Right renal pelvis (tissue), 4 donors: ENCODE measurements at places on chromosomes 11 and 22. TPM values are rescaled to one million over a fixed set of nuclear protein-coding genes. Genes with fewer than 3 reads are reported as not detected.

DNA sequence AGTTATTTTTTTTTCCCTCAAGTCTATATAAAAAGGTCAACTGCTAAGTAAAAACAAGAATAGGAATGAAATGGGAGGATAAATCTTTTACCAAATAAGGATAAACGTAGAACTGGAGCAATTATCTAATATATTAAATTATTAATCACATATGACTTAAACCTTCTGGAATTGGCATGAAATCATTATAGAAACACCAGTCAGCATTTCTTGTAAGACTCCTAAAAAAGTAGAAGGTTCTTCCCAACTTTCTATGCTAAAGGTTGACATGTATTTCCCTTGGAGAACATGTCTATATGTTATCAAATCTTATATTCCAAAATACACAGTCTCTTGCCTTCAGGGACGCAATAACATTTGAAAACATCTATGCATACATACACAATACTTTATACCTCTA lies 143.2 kb downstream of the SBF2 start:
- DNase-seq: no peak

GRCh38 chr11:123526027-123526805 lies 96.1 kb downstream of the GRAMD1B start:
- DNase-seq: no peak

DNA sequence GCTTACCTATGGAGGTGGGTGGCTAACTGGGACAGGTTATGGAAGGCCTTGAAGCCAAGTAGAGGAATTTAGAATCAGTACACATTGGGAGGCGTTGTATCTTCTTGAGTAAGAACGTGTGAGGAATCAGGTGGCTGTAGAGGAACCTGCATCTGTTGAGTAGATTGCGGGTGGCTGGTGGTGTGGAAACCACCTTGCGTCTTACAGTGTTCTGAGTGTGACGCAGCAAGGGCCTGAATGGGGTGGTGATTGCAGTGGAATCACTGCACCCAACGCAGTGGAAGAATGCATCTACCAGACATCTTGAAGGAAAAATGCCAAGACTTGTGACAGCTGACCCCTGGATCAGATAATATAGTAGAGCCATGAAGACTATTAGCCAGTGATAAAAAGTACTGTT lies 110.8 kb upstream of the NNMT start:
- DNase-seq: no peak

- no peak for DNase-seq
Observed at GRCh38 chr11:34604145-34604544, 16.7 kb upstream of the EHF start.

DNA sequence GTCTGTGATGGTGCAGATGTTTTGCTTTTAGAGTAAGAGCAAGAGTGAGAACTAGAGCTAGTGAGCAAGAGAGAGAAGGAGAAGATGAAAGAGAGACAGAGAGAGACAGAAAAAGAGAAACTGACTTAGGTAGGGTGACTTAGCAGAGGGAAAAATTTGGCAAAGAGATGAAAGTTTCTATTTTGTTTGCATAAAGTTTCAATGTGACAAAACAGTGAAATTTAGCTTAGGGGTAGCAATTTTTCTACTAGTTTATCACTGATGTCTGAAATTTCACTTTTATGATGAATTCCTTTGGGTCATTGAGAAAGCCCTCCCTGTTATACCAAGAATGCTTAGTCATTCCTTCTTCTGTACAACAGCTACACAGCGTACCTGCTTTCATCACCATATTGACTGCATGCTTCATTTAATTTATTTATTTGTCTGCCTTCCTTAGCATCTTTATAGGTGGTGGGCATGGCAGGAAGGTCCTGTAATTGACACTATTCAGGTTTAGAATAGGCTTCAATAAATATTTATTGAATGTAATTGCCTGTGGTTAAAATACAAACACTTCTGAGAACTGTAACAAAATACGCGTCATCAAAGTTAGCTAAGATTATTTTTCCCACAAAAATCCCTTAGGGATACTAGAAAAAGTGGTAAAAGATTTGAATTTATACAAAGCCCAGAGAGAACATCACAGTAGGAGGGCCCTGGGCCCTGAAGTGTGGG lies 19.9 kb upstream of the CTSC start:
- no peak for DNase-seq

The JAML gene
- polyA plus RNA-seq: 2.6 TPM

DNA sequence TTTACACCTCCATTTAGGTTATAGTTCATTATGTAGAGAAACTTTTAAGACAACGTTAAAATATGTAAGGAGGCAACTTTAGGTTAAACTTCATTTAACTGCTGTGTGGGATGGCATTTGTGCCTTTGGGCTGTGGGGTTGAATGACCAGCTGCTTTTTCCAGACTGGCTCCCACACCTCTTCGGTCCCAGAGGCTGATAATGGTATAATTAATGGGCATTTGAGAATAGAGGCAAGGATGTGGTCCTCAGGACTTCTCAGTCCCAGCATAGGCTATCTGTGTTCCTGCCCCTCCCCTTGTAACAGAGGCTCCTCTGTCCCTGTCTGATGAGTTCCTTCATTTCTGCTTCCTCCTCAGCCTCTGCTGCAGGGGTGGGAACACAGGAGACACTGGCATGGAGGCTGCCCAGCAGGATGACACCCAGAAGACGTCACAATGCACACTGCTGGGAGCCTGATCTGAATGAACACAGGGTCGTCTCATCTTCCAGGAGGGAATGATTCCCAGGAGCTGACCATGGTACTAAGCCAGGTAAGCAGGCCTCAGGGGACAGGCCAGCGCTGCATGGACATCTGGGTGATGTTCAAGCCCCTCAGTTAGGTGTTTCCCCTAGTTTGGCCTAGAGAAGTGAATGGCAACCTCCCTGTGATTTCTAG lies 17.1 kb upstream of the GNAZ start:
- DNase-seq: no peak

DNA sequence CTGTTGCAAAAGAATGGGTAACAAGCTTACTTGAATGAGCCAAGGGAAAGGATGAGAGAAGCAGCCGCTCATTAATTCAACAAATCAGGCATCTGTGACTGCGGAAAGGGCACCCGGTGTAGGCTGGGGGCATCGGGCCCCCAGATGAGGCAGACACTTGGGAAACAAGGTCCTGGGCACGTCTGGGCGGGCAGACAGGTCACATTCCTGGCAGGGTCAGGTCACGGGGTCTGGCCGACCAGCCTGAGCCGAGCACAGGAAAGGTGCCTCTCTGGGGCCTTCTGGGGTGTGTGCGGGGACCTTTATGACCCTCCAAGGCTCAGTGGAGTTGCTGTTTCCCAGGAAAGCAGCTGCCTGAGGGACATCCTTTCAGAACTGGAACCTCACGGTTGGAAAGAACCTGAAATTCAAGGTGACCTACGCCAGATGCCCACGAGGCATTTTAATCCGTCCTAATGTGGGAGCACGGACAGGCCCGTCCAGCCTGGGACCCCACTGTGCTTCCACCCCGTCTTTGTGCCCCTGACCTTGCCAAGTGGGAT lies 57.1 kb downstream of the ST14 start:
- no peak for DNase-seq

The GRIA4 gene
- 1.2 TPM for polyA plus RNA-seq

DNA sequence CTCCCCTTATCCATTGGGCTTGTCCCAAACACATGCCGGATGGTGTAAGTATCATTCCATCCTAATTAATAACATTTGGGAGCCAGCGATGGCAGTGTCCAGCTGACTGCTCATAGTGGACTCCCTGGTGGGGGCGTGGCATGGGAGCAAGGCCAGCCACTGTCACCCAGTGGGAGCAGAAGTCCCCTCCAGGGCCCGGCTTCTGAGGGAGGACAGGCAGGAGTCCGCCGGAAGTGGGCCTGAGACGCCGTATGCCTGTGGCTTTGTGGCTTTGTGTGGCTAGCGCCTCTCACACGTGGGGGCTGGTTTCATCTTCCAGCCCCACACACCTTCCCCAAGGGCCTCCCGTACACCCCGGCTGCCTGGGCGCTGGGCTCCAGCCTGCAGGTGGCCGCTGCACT lies 124.5 kb downstream of the KCNQ1 start:
- DNase-seq: no peak

GRCh38 chr11:71580057-71581003 lies 2.3 kb downstream of the KRTAP5-11 start:
- DNase-seq: no peak

The KLHL22 gene
- 33.1 TPM for polyA plus RNA-seq

- no peak for DNase-seq
Observed at GRCh38 chr11:60377401-60378136, 763 bp upstream of the MS4A7 start.

DNA sequence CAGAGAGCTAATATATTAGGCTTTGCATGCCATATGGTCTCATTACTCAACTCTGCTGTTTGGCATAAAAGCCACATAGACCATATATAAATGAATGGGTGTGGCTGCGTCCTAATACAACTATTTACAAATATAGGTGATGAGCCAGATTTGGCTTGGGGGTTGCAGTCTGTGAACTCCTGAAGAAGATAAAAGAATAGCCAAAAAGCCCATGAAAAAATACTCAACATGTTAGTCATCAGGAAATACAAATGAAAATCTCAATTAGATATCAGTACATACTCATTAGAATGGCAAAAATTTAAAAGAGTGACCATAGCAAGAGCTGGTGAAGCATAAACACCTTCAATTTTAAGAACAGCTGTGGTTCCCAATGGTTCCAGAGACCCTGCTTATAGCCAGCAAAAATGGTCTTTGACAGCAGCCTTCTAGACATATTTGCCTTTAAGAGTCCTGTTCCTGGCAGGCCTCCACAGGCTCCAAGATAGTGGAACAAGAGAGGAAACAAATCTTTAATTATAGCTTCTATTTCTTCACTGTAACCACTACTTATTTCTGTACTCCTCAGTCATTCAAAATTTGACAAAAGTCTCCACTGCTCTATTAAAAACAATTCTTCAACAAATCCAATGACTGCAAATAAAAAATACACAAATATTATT lies 16.1 kb downstream of the C2CD3 start:
- no peak for DNase-seq

The PGA4 gene
- polyA plus RNA-seq: 0.68 TPM

DNA sequence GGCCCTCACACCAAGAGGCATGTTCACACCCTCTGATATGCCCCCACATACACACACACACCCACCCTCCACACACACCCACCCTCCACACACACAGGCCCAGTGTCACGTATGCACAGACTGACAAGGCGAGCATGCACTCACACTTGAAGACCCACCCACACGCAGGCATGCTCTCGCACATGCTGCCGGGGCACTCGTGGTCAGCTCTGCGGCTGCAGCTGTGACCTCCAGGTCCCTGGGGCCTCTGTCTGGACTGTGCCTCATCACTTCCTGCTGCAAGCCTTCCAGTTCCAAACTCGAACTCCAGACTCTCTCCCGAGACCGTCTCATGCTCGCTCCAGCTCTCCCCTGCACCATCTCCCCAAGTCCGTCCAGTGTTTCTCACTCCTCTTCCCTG lies 9.5 kb downstream of the DCHS1 start:
- no peak for DNase-seq

The GAS2L1 gene
- polyA plus RNA-seq: 6.9 TPM

GRCh38 chr11:47391077-47391583 lies 12.8 kb upstream of the SPI1 start:
- no peak for DNase-seq

GRCh38 chr11:20226933-20227332 lies 66.7 kb upstream of the DBX1 start:
- no peak for DNase-seq

The TRIM48 gene
- not detected for polyA plus RNA-seq

The KCNQ1OT1 gene
- polyA plus RNA-seq: 1.5 TPM

DNA sequence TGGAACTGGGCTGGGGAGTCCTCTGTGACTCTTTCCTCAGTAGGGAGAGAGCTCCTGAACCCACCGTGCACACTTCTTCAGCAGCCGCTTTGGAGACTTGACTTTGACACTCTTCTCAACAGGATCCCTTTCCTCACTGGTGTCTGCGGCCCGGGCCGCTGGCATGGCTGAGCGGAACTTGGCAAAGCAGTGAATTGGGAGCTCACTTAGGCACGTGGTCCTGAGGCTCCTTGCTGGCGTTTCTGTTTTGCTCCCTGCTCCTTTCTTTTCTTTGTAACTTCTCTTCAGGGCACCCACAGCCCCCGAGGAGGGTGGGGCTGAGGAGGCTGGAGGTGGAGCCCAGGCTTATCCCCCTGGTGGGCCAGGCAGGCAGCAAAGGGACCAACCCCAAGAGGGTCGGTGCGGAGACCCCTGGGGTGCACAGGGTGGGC lies 8.4 kb upstream of the KCNQ1OT1 start:
- no peak for DNase-seq

The SYT9 gene
- polyA plus RNA-seq: 5.1 TPM

DNA sequence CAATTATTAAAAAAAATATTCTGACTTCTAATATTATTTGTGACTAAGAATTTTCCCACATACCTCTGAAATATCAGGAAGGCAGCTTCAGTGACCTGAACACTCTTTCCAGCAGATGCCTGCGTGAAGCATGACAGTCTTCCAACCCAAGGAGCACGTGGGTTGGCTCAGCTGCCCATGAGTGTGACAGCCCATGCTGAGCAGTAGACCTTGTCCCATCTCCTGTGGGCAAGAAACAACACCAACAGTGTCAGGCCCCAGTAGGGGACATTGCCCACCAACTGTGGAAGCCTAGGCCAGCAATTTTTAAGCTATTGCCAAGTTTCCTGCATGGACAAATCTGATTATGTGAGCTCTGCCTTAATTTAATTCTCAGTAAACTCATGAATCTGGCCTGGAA lies 66.4 kb upstream of the OLFML1 start:
- DNase-seq: no peak

DNA sequence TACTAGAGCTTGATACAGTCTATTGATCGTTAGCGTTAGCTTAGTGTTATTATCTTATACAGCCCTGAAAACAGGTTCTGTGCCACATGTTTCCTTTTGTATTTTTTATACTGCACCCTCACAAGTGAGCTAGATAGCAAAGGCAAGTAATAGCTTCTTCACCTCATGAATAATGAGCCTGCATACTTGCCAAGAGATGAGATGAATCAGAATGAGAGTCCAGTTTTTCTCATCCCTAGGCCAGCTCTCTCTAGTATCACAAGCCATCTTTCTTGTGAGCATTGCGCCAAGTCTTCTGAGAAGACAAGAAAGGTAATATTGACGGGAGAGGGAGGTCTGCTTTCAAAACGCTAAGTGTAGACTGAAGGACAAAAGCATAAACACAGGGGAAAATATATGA lies 8.7 kb upstream of the CARD18 start:
- DNase-seq: no peak

- no peak for DNase-seq
Observed at GRCh38 chr11:93526641-93527583, 16.3 kb downstream of the SMCO4 start.

The ANKRD49 gene
- 30.0 TPM for polyA plus RNA-seq

The NCF4 gene
- polyA plus RNA-seq: 1.5 TPM

The CDC45 gene
- polyA plus RNA-seq: 14.7 TPM

DNA sequence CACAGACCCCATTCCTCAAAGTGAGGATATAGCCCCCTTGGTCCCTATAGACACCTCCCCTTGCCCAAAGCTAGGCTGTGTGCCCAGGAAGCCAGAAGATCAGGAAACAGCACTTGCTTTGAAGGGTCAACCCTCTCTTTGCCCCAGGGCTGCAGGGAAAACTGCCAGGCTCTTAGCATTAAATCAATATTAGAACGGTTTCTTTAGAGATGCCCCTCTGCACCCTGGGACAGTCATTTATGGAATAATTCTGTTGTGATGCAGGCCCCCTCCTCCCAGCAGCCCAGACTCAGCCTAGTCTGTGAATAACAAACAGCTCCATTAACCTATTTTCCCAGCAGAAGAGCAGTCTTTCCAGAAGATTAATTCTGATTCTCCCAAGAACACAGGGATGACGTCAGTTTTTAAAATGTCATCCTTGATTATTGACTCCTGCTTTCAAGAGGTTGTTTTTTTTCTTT lies 11.6 kb upstream of the CAPN5 start:
- DNase-seq: no peak

The PGR gene
- polyA plus RNA-seq: 0.08 TPM

The RDX gene
- 148 TPM for polyA plus RNA-seq

The PTGDR2 gene
- polyA plus RNA-seq: 0.26 TPM
